Stimulated activated CD4-positive, alpha-beta T cell treated with anti-CD3 and anti-CD28 coated beads, Interleukin-2, amount 100 ng/mL, for 24 hours (primary cell): ENCODE measurements at places on chromosomes 1 and 21.
A peak's percentile ranks its signal among the peaks of the same experiment; 100 is the strongest.

DNA sequence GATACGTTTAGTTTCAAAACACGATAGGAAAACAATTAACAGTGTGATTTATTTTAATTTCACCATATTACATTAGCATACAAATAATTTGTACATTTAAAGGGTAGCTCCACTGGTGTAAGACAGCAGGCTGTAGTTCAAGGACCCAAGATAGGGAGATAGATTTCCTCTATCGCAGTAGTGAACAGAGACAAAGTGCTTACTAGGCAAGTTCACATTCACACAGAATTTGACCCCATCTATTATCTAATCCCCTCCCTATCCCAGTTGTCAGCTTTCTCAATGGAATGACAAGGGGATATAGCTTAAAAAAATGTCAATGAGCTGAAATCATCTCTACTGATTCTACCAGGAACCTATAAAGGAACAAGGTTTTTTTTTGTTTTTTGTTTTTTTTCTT lies 31.2 kb downstream of the MGST3 start:
- no peak for DNase-seq

DNA sequence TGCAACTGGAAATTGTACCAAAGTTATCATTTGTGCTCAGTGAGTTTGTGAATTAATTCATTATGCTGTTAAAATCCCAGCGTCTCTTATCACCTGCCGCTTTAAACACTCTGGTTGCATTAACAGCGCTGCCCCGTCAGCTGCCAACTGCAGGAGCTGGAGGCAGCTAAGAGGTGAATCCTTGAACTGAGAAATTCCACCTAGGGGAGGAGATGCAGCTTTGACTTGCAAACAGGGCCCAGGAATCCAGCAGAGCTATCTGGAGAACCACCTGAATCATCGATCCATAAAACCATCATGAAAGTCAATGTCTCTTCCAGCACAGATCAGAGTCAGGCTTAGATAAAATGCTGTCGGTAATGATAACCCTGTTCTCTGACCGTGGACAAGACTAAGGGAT lies 140.7 kb upstream of the PTBP2 start:
- DNase-seq = no peak

- DNase-seq = no peak
Observed at GRCh38 chr1:154565876-154566275, 1.7 kb upstream of the CHRNB2 start.

DNA sequence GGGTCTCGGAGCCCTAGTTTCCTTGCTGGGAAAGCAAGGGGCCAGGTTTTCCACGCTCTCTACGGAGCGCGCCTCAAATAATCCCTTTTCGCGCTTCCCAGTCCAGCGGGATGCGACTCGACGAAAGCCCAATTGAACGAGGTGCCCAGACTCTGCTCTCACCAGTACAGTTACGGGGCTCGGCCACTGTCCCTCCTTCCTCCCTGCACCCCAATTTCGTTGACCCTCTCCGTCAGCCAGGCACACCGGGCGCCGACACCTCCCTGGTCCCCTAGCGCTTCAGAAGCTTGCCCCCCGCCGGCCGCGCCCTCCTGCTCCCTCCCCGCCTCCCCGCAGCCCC lies 389 bp downstream of the SEMA6C start:
- no peak for DNase-seq

DNA sequence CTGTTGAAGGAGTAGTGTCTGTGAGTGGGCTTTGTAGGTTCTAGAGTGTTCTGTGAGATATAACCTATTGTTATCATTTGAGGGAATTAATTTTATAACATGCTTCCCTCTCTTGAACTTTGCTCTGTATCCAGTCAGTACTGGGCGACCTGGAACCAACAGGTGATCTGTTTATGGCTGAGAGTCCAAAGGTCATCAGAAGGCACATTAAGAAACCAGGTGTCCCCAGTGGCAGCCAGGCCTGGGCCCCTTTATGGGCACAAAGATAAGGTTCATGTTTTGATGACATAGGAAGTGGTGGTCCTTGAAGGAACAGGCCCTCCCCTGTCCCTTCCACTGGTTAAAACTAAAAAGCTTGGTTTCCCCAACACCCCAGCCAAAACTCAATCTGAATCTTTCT lies 61.1 kb downstream of the FHAD1 start:
- DNase-seq = no peak

- no peak for DNase-seq
Observed at GRCh38 chr1:9665193-9665592, 13.7 kb downstream of the PIK3CD start.

DNA sequence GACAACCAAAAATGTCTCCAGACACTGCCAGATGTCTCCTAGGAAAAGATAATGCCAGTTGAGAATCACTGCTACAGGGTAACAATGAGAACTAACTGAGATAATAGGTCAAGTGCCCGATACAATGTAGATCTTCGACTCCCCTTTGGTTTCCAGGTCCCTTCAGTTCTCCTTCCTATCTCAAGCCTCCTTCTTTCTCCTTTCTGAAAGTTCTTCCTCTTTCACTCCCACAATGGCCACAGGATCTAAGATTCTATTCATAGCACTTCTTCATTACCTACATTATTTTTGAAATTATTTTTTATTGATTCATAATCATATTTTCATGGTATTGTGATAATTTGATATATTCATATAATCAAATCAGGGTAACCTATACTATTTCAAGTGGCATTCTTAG lies 6.3 kb downstream of the PFDN2 start:
- DNase-seq = no peak

DNA sequence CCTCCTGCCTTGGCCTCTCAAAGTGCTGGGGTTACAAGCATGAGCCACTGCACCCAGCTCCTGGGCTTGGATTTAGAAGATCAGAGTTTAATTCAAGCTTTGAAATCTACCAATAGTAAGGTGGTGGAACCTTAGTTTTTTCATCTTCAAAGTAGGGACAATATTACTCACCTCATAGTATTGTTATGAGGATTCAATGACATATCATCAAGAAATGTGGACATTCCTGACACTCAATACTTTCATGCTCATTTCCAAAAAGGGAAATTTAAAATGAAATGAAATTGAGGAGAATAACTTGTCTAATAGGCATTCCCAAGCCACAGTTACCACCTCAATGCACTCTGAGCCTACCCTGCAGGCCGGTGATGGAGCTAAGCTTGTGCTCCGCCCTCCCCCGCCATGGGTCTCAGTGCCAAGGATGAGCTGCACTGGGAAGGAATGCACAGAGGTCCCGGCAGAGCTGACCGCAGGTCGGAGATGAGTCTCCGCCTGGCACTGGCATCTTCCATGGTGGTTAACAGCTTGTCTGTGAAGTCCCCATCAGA lies 56.5 kb upstream of the BCAR3 start:
- DNase-seq = no peak

GRCh38 chr1:186409091-186409490 lies 33.5 kb downstream of the ODR4 start:
- no peak for DNase-seq

DNA sequence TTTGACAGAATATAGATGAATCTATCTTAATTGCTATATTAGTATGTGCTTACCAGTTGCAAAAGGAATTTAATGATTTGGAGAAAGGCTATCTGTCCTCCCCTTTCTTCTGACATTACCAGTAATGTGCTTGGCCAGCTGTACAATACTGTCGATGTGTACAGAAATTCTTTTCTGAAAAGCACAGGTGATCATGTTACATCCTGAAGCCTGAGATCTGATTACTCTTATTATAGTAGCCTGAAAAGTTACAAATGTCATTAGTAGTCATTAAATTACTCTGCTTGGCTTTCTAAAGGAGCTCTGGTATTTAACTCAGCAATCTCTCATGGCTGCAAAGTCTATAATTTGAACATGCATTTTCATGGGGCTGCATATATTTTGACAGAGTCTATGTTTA lies 209.8 kb downstream of the PTPRC start:
- no peak for DNase-seq

GRCh38 chr1:59997479-59998115 lies 71.0 kb upstream of the CYP2J2 start:
- no peak for DNase-seq

DNA sequence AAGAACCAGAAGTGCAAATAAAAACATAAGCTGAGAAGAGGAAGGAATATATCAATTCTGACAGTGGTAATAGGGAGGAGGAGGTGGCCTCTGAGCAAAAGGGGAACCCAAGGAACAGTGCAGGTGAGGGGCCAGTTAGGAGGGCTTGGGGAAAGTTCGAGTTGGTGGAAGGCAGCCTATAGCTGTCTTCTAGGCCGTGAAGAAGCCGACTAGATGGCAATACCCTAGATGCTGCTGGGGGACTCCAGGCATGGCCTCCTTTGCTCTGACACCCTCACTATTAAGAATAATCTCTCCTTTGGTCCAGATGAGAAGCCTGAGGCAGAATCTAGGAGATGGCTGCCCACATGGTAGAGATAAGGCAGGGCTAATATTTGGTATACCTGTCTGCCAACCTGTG lies 351.1 kb upstream of the PLXNA2 start:
- no peak for DNase-seq

GRCh38 chr1:200454425-200454824 lies 44.6 kb upstream of the ZNF281 start:
- DNase-seq = no peak

DNA sequence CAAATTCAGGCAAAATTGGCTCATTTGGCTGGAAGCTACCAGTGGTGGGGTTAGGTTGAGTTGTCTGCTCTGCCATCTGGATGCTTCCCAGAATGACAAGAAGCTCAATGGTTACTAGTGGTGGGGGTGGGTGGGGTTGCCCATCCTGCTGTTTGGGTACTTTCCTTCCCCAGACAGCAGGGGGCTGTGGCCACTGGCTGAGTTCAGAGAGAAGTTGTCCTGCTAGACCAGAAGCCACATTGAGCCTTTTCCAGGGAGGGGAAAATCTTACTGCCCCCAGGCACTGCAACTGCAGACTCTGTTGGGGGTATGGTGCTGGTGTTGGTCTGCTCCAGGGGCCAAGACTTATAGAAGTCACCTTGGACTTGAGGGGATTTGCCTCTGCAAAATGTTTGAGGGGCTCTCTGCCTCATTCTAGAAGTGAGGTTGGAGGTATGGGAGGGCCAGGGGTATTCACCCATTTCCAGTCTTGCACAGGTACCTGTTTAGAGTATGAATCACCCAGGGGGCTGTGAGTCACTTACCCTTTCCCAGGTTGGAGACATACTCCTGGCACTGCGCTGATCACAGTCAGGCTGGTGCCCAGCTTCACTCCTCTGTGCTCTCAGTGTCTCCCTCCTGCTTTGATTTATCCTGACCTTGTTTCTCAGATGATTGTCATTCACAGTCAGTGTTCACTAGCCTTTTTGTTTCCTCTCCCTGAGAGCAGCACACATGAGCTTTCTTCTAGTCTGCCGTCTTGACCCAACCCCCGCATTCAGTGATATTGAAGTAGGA lies 89.1 kb upstream of the NEGR1 start:
- DNase-seq = no peak

GRCh38 chr1:92504291-92505014 lies 17.7 kb upstream of the GFI1 start:
- DNase-seq = no peak

DNA sequence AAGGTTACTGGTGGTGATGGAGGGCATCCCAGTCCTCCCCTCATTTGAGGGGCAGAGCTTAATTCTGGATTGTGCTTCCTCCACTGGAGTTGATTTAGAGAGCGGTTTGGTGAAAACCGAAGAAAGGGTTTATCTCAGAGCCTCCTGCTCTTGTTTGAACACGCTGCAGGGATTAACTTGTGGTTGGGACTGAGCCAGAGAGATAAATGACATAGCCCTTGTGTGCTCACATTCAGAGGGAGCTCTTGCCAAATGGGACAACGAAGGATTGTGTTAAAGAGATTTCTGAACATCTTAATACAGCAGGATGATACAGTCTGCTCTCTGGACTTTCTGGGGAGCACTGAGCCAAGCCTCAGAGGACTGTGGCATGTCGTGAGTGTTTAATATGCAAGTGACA lies 308.2 kb downstream of the DISC1 start:
- no peak for DNase-seq

GRCh38 chr1:51241119-51241518 lies 5.0 kb downstream of the RNF11 start:
- DNase-seq = no peak

GRCh38 chr1:245685111-245685810 lies 530.5 kb downstream of the KIF26B start:
- no peak for DNase-seq

DNA sequence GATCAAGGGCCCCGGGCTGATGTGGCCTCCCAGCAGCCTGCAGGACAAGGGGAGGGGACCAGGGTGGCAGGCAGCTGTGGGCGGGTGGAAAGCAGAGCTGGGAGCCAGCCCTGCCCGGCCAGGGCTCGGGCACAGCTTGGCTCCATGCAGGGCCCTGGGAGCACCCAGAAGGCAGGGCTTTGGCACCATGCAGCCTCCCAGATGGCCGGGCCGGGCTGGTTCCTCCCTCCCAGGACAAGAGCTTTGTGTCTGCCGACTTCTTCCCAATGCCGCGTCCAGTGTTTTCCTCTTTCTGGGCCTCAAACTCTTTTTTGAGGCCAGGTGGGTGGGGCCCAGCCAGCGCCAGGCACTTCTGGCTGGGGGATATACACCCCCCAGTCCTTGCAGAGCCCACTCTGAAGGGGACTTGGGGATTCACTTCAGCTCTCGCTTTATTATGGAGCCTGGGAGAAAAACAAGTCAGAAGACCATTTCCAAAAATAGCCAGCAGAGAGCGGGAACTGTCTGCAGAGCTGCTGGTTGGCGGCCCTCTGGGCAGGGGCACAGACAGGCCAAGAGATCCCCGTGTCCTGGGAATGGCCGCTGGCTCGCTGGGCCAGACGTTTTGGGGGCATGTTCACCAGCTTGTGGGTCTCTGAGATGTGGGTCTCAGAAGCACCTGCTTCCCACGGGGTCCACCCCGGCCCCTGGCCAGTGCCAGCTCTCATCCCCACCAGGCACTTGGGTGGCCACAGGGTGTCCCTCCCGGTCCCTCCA lies 103.8 kb upstream of the ARHGEF16 start:
- DNase-seq = no peak

DNA sequence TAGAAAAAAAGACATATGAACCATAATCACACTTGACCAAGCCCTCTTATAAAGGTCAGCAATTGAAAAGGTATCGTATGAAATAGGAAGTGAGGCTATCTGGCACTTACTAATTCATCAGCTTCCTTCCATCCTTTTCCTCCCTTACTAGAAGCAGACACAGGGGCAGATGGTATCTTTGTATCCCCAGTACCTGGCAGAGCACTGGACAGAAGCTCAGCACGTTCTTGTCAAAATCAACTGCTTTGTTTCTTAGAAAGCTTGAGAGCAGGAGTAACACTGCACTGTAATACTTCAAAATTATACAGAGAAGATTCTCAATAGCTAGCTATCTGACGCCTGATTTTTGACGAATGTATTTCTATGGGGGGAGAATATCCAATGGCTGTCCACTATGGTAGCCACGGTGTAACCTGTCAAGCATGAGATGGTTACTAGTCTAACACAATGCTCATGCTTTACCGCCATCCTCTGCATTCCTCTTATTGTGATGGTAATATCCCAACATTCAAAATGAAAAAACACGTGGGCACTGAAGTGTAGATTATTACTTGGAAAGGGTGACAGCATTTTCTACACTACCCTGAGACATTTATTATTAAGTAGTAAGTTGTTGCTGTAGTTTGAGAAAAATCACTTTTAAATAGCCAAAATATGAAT lies 175.6 kb downstream of the SIPA1L2 start:
- no peak for DNase-seq

DNA sequence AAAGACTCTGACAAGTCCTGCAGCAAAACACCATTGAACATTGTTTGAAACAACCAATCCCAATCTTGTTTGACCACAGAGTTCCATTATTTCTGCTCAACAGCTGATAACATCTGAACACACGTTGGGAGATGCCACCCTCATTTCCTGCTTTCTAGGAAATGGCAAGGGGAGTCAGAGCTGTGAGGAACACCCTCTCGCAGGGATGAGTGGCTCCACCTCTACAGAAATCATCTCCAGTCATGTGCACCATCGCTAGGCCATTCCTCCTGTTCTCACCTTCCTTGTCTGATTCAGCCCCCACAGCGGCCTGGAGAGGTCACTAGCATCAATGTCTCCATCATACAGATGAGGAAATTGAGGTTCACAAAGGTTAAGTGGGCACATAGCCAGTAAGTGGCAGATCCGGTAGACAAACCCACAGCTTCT lies 22.4 kb upstream of the RUNX3 start:
- DNase-seq = peak; percentile 43
